ENCODE measurements at places on chromosomes 11 and 22. TPM values are rescaled to one million over a fixed set of nuclear protein-coding genes. Genes with fewer than 3 reads are reported as not detected.

The GAB4 gene
- not detected for total RNA-seq

The ESRRA gene
- total RNA-seq: 60.9 TPM

The FOLR1 gene
- not detected for total RNA-seq

The GAS2 gene
- 1.3 TPM for total RNA-seq

The CD3G gene
- not detected for total RNA-seq

The CLMP gene
- 23.7 TPM for total RNA-seq

The BARX2 gene
- total RNA-seq: not detected

The C11orf97 gene
- total RNA-seq: not detected

Measured in A549 treated with Mapracorat at 1 μM for 4 hours (cell line).